ENCODE measurements at places on chromosomes 1 and 21. TPM values are rescaled to one million over a fixed set of nuclear protein-coding genes. Genes with fewer than 3 reads are reported as not detected.
A peak's percentile ranks its signal among the peaks of the same experiment; 100 is the strongest.

Gene PDE4B
- 13.1 TPM for polyA plus RNA-seq

- no peak for DNase-seq
Observed at GRCh38 chr21:40373761-40374160, 473.2 kb downstream of the DSCAM start.

DNA sequence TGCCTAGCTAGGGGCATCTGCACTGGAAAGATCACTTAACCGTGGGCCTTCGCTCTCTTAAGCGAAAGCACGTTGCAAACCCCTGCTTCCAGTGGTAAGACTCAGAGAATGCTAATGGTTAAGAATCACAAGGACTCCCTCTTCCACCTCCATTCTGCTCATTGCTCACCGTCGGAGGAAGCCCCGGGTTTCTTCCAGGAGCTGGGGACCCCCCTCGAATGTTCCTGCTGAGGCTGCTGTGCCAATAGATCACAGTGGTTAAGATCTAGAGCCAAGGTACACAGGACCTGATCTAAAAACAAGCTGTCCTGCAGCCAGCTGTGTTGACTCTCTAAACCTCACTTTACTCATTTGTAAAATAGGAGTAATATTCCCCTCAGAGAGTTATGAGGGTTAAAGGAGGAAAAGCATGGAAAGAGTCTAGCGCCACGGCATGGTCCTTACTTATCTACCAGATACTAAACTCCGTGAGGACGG lies 765 bp downstream of the VAMP3 start:
- DNase-seq, result no peak

GRCh38 chr1:116558140-116558549 lies 12.7 kb downstream of the CD58 start:
- DNase-seq, result no peak

GRCh38 chr1:34007760-34008159 lies 143.9 kb downstream of the HMGB4 start:
- DNase-seq, result no peak

GRCh38 chr21:45331531-45332147 lies 43.9 kb upstream of the POFUT2 start:
- peak; percentile 58 for DNase-seq

DNA sequence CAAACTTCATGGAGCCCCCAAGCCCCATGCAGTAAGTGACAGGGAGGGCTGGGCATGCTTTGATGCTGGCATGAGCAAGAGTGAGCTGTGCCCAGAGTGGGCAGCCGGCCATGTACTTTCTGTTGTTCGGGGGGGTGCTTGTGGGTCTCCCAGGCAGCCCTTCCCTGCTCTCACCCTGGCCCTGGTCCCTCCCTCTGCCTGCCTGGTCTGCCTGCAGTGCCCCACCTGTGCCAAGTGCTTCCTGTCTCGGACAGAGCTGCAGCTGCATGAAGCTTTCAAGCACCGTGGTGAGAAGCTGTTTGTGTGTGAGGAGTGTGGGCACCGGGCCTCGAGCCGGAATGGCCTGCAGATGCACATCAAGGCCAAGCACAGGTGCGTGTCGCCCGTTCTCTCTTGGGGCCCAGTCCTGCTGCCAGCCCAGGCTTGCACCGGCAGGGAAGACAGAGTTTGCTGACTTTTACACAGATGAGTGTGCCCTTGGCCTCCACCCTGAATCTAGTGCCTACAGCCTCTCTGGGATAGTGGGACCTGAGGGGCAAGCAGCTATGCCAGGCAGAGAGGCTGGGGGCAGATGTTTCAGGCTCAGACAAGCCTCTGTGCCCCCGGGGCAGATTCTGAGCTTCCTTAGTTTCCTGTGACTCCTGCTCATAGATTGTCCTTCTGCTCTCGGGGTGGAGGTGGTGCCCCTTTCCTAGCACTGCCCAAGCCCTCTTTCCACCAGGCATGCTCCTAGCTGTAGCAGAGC lies 7.6 kb downstream of the ZBTB48 start:
- DNase-seq, result no peak

Gene WNT4
- polyA plus RNA-seq, result 0.11 TPM

GRCh38 chr21:42079939-42080787 lies 9.0 kb downstream of the UMODL1 start:
- DNase-seq, result peak; percentile 64

Gene EPHA8
- 0.30 TPM for polyA plus RNA-seq

Gene APCS
- not detected for polyA plus RNA-seq

GRCh38 chr1:209802780-209803152 lies 3.2 kb downstream of the IRF6 start:
- DNase-seq, result no peak

DNA sequence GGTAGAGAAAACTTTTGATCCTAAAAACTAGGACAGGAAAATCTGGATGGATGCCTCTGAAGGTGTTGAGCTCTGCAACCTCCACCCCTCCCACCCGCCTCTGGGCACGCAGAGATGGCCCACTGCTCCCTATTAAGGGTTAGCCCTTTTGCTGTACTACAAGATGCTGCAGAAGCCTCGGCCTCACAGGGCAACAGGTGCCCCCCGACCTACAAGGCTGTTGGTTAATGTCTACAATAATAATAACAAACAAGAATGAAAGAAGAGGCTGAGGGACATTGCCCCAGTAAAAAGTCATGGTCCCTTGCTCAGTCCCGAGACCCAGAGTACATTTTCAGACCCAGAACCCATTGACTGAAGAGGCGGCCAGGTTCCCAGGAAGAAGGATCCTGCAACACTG lies 7.5 kb upstream of the DESI2 start:
- no peak for DNase-seq

DNA sequence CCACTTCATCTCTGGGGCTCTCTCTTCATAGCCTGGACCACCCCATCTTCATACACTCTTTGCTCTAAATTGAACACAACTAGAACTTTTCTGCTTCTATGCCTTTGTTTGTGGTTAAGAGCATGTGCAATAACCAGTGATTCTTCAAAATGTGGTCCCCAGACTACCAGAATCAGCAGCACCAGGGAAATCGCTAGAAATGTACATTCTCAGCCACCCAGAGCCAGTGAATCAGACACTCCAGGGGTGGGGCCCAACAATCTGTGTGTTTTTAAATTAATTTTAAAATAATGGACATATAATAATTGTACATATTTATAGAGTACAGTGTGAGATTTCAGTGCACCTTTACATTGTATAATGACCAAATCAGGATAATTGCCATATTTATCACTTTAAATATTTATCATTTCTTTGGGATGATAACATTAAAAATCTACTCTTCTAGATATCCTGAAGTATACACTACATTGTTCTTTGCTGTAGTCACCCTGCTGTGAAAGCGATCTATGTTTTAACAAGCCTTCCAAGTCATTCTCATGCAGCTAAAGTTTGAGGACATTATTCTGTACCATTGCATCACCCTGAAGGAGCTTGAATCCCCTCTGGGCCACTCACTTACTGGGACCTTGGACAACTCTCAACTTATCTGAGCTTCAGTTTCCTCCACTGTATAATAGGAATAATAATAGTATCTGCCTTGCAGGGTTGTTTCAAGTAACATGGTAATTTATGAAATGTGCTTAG lies 10.8 kb downstream of the GRHL3 start:
- no peak for DNase-seq

Gene ERVH48-1
- 0.05 TPM for polyA plus RNA-seq

DNA sequence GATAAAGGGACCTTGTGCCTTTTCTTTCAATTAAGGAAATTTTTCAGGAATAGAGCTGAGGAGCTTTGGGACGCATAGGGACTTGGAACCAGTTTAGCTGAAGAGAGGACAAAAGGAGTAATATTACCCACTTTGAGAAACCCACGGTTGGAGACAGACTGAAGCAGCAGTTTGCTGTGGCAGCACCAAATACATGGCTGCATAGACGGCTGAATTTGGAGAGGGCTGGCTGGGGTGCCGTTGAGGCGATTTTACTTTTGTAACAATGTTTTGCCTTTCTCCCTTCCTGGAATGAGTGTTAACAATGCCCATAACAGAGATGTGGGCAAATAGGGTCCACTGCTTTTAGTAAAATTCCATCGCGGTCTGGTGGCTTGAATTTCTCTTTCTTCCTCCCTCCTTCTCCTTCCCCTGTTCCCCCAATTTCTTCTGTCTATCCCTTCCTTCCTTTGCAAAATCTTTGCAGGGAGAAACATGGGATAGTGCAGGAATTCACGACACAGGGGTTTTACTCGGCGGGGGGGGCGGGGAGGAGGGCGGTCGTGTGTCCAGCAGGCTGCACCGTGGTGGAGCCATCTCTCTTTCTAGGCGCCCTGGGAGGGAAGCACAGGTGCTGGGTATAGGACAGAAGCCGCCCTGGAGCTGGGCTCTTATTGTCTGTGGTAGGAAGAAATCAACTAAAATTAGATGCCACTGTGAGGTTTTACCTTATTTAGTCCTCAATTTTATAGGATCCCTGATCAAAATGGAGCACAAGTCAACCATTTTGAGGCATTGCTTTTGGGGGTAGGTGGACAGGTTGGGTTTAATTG lies 6.8 kb downstream of the LHX4 start:
- DNase-seq, result no peak

DNA sequence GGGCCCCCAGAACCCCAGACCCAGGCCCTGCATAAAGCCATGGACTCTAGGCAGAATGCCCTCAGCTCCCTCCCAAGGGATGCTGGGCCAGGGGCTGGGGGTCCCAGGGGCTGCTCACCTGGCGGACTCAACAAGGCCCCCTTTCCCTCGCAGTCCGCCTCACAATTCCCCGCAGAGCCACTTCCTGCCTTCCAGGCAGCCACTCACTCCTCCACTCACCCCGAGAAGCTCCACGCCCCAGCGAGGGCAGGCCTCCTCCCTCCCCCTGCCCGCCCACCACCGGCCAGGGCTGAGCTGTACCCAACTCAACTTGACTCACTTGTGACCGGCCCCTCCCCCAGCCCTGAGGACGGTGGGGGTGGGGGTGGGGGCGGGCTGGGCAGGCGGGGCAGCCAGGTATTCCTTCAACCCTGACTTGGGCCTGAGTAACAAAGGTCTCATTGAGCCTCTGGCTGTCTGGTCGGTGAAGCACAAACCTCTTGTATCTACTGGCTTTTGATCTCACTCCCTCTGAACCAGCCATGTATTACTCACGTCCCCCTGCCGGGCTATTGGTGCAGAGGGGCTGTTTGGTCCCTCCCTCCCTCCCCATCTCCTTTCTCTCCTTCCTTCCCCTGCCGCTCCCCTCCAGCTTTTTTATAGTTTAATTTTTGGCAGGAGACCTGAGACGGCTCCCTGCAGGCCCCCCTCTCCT lies 5.9 kb downstream of the BLACAT1 start:
- no peak for DNase-seq

Gene PGLYRP4
- polyA plus RNA-seq, result 0.18 TPM

DNA sequence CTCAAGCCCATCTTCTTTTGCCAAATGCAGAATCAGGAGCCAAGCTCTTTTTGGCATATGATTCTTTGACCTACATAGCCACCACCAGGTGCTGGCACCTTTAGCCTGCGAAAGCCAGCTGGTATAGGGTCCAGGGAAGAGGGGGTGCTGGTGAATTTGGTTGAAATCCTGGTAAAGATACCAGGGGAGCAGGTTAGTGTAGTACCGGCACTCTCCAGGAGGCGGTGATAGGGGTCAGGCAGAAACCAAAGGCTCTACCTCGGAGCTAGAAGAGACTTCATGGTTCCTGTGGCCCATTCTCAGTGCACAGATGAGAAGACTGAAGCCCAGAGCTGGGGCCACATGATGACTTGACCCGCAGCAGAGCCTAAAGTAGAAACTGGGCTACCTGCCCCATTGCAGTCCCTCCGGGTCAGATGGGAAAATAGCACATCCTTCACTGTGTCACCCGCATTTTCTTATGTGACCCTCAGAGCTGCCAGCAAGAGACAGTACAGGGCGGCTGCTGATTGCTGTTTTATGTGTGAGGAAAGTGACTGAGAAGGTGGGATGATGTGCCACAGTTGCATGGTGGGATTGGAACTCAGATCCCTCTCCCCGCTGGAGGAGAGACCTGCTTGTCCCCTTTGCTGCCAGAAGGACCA lies 36.0 kb upstream of the IL19 start:
- peak; percentile 85 for DNase-seq

GRCh38 chr21:45996311-45997204 lies 15.0 kb downstream of the COL6A1 start:
- DNase-seq, result peak; percentile 64

GRCh38 chr1:46096269-46097148 lies 35.9 kb downstream of the PIK3R3 start:
- no peak for DNase-seq

GRCh38 chr1:15100880-15101760 lies 52.4 kb upstream of the TMEM51 start:
- no peak for DNase-seq

- DNase-seq, result peak; percentile 58
Observed at GRCh38 chr1:62336638-62336994, 17.4 kb upstream of the KANK4 start.

DNA sequence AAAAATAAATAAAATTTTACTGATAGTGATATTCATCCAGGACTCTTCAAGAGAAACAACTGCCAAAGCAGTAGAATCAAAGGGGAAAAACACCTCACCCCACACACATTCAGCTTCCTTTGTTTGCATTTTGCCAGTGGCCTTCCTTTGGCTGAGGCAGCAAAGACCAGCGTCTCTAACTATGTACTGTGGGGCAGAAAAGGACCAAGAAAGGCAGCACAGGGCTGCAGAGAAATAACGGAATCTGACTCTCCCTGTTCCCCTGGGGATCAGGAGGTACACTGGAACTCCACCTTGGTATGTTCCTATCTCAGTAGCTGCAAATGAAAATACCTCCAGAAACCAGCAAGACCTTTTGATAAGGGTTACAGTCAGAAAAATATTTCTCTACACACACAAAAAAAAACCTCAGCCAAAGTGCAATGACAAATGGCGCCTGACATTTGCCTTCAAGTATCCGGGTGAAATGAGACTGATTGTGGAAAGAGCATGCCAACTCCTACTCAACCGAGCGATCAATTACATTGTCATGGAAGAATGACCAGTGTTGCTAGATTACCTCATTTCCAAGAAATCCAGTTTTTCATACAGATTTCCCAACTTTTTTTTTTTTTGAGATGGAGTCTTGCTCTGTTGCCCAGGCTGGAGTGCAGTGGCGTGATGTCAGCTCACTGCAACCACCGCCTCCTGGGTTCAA lies 50.9 kb downstream of the TARBP1 start:
- no peak for DNase-seq

GRCh38 chr1:201845331-201846083 lies 16.6 kb downstream of the IPO9 start:
- DNase-seq, result no peak

DNA sequence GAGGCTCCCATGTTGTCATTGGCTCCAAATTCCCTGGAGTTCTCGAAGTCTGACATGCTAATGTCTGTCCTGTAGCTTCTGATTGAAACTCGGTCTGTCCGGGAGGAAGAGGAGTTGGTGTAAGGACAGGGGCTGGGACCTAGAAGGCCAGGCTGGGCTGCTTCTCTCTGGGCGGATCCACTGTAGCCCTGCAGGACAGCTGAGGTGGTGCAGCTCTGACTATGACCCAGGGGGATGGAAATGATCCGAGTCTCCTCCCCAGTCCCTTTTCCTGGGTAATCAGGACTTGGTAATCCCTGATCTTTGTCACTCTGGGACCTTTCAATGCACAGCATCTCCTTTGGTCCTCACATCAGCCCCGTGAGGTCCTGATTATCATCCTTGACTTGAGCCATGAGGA lies 10.0 kb upstream of the FCMR start:
- no peak for DNase-seq

Gene CFAP107
- not detected for polyA plus RNA-seq

GRCh38 chr1:181655756-181656155 lies 172.4 kb downstream of the CACNA1E start:
- no peak for DNase-seq

GRCh38 chr1:154808909-154809262 lies 61.2 kb downstream of the KCNN3 start:
- no peak for DNase-seq

Data from spleen (tissue), 13 donors.